Activated CD4-positive, alpha-beta T cell treated with anti-CD3 and anti-CD28 coated beads, Interleukin-2, amount 50 U/mL, for 48 hours (primary cell): ENCODE measurements at places on chromosomes 1 and 21.

DNA sequence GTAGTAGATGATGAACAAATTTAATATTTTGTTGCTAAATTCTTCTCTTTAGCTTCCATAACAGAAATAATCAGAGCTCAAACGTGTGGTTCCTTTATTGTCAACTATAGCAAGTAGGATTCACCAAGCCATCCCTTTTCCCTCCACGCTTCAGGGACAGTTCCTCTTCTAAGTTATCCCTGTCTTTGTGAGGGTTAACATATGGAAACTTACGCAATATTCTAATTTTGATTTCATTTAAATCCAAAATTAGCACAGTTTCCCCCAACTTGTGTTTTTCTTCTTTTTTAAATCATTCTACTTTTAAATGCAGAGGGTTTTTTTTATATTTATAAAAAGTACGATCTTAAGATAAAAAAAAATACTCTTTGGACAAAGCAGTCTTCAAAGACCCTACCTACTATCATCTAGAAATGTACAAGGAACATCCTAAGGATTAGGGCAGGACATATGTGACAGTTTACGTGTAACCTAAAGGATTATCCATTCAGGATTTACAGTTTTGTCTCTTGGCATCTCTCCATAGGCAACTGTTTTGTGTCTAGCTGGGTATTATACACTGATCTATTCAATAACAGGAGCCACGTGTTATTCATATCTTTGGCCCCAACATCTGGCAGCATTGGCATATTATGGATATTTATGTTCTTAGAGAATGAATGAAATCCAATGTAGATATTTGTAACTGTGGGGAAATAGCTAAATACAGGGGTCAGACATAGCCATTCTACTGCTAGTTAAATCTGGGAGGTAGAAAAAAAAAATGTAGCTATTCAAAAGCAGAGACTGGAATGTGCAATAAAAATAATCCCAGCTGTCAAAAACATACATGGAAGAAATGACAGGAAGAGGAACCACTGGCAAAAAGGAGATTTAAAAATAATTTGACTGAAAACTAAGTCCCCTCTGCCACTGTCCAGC lies 272.9 kb downstream of the NEGR1 start:
- no peak for DNase-seq

GRCh38 chr1:23084880-23085279 lies 65.6 kb downstream of the KDM1A start:
- no peak for DNase-seq

GRCh38 chr1:119895102-119895501 lies 1.2 kb downstream of the ADAM30 start:
- no peak for DNase-seq

GRCh38 chr1:21597753-21598152 lies 71.4 kb downstream of the RAP1GAP start:
- no peak for DNase-seq

GRCh38 chr1:162020150-162020549 lies 3.5 kb downstream of the OLFML2B start:
- no peak for DNase-seq

DNA sequence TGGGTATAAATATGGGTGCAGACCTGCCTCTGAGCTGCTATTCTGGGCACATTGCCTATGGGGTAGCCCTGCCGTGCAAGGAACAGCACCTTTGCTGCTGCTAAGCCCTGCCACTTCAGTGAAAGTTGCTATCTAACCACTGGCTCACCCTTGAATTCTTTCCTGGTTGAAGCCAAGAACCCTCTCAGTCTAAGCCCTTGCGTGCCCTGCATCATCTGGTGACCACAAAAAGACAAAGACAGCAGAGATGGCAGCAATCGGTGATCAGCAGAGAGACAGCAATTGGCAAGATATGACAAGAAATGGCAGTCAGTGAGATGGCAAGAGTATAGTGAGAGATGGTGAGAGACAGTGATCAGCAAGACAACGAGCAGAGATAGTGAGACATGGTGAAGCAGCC lies 418.3 kb downstream of the MATN1 start:
- DNase-seq: no peak

DNA sequence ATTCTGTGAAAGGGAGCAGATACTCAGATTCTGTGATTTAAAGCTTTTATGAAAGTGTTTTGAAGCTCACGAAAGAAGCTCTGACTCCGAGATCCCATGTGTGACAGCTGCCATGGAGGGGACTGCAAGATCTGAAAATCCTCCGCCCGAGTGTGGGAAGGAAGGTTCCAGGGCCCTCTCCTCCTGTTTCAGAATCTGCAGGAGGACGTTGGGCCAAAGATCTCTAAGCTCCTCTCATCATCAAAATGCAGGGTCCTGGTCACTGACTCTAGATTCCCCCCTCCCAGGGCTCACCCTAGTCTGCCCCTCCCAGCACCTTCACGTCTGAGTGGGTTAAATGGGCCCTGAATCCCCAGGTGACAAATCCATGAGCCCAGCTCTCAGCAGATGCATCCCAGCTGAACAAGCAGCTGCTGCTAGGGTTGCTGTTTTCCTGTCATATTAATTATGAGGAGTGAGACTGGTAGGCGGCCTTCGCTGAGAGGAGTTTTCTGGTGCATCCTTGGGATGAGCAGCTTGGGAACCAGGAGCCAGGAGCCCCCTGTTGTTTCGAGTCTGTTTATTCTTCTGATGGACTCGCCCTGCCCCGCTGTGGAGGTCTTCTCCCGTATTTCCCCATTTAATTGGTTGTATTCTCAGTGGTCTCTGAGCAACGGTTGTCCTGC lies 402.0 kb downstream of the MATN1 start:
- no peak for DNase-seq

DNA sequence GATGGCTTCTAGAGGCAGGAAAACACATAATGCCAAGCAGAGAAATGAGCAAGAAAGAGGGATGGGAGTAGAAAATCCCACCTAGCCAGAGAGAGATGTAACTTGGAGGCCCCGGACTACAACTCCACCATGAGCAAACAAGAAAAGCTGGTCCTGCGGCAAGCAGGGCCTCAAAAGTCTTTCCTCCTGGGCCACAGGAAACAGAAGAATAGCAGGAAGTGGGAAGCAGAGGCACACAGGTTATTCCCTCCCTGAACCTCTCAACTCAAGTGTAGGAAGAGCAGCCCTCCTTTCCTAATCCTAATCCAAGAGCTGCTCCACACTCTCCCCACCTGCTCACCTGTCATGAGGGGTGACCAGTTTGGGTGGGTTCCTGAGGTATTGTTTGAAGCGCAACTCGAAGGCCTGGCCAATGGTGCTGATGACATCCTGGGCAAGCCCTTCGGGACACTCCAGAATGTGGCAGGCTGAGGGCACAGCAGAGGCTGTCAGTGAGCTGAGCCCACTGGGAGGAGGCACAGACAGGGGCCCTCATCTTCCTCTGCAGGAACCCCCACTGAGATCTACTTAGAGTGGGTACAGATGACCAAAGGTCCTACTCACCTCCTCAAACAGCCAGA lies 3.1 kb downstream of the SHC1 start:
- DNase-seq: no peak

DNA sequence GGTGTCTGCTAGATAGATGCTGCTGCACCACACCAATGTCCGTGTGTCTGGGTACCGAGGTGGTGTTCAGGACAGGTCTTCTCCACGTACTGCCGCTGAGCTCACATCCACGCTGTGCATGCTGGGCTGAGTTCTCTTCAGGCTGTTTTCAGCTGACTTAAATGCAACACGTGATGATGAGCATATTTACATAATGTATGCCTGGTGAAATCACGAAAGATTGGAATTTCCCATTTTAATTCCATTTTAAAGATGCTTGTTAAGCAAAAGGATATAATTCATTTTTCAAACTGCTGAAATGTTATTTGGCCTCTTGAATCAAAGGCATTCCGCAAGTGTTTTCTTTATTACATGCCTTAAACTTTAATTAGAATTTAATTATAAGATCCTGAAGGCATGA lies 107.9 kb downstream of the FGGY start:
- no peak for DNase-seq

- DNase-seq: no peak
These were observed 101.4 kb downstream of the PBX1 start for GRCh38 chr1:164660412-164660772.

GRCh38 chr1:9069326-9070100 lies at the start of gene SLC2A5:
Gene SLC2A5, minus strand, starts transcription at chr1:9069635. Its CDS starts 99 bp downstream, at chr1:9069536.
- no peak for DNase-seq
